Airway epithelial cell (primary cell): ENCODE measurements at places on chromosomes 7 and 10. TPM values are rescaled to one million over a fixed set of nuclear protein-coding genes. Genes with fewer than 3 reads are reported as not detected.

Gene FXYD4
- not detected in 2 replicates for total RNA-seq

Gene ANKRD1
- 3.3 TPM in 2 replicates for total RNA-seq

Gene LIPM
- total RNA-seq = 0.14 TPM in 1 of 2 replicates, not detected in the other

Gene ZP3
- 2.5 and 9.3 TPM in 2 replicates for total RNA-seq
